ENCODE measurements at places on chromosomes 6 and 20. TPM values are rescaled to one million over a fixed set of nuclear protein-coding genes. Genes with fewer than 3 reads are reported as not detected.

GRCh38 chr6:73565767-73566485, 45.1 kb upstream of the EEF1A1 start:
- DNase-seq: no peak

GRCh38 chr6:45420909-45421708, 43.4 kb upstream of the SUPT3H start:
- no peak for DNase-seq

Gene ACTL10
- total RNA-seq: 1.2 TPM

Gene COL21A1
- total RNA-seq: 5.7 TPM

DNA sequence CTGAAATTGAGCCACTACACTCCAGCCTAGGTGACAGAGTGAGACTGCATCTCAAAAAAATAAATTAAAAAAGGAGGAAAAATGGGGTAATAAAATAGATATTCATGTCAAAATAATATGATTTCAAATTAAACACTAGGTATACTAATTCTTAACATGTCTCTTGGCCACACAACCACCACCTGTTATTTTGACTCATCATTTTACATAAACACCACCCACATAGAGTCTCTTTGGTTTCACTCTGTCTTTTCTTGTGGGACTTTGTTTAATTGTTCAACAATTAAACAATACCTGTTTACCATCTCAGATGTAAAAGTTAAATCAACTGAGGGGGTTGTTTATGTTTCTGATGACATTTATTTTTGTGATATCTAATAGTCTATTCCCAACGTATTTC, 476.8 kb upstream of the ADGRB3 start:
- no peak for DNase-seq

- no peak for DNase-seq
Observed at GRCh38 chr6:9999796-10000195, 415.1 kb downstream of the TFAP2A start.

DNA sequence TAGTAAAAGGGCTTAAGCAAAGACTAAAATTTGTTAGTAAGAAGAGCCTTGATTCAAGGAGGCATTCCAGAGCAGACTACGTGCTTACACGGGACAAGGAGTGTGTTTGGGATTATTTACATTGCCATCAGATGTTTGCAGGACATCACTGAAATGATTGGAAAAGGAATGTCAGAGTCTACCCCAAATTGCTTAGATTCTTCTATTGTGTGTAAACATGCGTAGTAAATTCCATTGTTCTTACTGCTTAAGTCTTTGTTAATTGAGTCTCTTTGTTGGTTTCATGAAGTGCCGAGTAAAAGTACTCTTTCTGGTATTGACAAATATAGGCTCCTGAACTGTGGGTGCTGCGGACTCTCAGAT, 60.5 kb downstream of the CD83 start:
- DNase-seq: no peak

GRCh38 chr20:36974660-36975059, 23.2 kb upstream of the SAMHD1 start:
- no peak for DNase-seq

DNA sequence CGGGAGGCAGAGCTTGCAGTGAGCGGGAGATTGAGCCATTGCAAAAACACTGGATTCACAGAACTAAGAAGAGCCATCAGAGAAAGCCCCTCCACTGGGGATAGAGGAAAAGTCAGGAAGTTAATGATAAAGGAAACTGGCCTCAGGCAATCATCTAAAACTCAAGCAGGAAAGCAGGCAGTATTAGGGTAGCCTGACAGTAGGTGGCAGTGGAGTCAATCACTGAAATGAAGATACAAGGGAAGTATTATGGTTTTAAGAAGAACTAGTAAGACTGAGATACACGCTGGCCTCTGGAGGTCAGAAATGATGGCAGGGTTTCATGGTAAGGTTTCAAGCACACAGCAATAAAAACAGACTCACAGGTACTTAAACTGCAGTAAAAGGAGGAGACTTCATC, 578.3 kb downstream of the HACE1 start:
- no peak for DNase-seq

Gene EDN1
- 1.0 TPM for total RNA-seq

Gene BPIFB4
- 0.05 TPM for total RNA-seq

DNA sequence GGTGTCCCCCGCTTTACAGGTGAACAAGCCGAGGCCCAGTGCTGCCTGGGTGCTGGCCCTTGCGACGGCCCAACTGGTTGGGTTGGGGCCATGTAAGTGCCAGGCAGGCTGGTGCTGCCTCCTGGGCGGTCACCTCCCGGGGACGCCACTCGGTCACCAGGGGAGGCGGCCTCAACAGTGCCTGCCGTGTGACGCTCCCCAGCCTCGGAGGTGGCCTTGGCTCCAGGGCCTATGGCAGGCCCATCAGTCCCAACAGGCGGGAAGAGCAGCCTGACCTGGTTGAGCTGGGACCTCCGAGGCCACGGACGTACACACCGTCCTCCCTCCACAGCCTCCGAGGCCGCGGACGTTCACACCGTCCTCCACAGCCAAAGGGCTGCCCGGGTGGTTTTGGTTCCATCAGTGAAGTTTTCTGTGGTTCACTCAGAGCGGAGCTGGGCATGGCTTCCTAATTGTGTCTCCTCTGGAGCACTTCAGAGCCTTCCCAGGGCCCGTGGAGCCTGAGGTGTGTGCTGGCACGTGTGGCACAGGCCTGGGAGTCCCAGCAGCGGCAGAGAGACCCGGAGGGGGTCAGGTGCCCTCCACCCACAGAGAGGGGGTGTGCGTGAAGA, 19.3 kb upstream of the SLCO4A1 start:
- DNase-seq: no peak

DNA sequence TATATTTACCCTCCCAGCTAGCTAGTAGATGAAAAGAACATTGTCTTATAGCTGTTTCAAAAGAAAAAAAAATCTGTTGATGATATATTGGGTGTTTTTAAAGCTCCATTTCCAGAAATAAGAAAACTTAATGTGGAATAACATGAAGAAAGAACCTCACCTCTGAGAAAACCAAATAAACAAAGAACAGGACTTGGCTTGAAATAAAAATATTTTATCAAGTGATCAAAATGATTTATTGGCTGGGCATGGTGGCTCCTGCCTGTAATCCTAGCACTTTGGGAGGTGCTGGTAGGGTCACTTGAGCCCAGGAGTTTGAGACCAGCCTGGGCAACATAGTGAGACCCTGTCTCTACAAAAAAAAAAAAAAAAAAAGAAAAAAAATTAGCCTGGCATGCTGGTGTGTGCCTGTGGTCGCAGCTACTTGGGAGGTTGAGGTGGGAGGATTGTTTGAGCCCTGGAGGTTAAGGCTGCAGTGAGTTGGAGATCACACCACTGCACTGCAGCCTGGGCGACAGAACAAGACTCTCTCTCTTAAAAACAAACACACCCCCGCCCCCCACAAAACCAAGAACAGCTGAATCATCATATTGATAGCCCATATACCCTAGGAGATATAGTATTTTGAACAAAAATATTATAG, 7.9 kb downstream of the RNF24 start:
- no peak for DNase-seq

DNA sequence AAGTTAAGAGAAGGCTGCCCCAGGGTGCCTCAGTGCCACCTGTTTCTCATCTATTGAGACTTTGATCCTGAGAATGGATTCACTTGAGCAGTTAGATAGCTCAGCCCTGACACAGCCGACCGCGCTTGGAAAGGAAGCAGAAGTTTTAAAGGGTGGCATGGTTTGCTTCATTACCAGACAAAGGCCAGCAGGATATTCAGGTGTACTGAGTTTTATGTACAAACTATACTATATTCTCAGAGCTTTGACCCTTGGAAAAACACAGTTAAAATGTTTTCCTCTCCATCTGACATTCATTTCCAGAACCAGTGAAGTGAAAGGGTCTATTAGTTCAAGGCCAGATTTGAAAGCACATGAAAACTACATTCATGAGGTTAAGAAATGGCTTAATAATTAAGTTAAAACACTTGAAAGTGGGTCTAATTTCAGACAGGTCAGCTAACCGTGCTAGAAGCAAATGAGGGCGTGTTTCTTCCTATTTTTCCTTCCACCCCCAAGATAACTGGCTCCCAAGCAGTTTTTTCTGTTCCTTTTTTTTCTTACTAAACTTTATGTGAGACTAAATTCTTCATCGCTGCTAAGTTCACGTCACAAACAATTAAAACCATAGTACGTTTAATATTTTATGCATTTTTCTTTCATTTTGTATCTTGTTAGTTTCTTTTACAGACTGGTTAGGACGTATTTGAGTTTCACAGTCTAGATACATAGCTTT, 385.3 kb upstream of the SOX4 start:
- no peak for DNase-seq

DNA sequence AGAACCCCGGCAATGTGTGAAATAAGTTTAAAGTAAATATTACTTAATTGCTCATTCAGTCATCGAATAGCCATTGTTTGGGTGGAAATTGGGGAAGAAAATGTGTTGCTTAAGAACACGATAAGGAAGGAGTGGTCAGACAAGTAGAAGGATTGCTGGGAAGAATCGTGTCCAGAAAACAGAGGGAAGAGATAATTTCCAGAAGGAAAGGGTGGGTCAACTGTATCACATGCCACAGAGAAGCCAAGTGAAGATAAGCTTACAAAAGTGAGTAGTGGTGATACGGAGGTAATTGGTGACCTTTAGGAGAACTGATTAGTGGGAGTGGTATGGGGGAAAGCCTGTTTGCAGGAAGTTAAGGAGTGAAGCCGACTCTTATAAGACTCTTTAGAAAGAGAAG, 306.2 kb downstream of the SOX4 start:
- no peak for DNase-seq

DNA sequence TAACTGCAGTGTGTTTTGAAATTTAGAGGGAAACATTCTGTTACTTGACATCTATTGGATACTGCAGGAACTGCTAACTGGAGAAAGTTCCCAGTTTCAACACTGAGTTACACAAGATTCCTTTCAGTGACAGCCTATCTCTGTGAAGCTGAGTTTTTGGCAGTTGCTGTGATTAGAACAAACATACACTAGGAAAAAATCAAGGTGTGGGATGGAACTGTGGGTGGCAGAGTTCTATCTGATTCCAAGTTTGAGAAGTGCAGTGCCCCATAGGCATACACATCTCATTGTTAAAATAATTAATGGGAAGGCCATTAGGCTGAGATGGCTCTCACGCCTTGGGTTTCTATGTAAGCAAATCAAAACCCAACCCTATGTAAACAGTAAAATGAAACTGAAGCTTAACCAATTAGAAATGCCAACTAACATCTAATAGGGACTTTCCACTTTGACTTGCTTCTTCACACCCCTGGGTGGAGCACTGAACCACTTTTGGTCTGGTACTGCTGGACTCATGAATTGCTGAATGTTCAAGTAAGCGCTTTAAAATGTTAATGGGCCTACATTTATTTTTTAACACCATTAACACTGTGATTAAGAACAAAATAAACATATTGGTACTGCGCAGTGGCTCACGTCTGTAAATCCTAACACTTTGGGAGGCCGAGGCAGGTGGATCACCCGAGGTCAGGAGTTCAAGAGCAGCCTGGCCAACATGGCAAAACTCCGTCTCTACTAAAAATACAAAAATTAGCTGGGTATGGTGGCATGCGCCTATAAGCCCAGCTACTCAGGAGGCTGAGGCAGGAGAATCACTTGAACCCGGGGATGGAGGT, 55.2 kb upstream of the TBC1D7 start:
- no peak for DNase-seq

DNA sequence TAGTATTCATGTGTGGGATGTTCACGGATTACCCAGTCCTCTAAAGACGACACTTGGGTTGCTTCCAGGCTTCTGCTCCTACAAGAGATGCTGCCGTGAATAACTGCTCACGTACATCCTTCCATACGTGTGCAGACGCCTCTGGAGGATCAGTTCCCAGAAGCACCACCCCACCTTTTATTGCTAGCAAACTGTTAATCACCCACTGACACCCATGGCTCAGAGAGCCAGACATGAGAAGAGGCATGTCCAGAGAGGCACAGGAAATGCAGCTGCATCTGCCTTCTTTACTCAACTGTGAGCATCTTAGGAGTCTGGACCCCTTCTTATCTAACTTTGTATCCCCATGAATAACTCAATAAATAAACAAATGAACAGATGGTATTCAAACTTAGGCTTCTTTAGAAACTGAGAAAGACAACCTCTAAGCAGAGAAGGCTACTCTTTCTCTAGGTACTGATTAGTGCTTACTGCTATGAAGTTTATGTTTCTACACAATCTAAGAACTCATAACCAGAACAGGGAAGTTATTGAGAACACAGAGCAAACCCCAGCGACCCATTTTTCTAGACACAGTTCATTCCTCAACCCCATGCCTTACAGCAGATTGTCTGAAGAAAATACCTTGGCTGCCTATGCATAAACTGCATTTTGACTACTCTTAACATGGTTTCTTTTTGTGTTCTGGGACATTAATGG, 228.7 kb upstream of the RREB1 start:
- no peak for DNase-seq

Gene CRISP2
- 0.05 TPM for total RNA-seq

Gene LAMA5
- total RNA-seq: 12.8 TPM

DNA sequence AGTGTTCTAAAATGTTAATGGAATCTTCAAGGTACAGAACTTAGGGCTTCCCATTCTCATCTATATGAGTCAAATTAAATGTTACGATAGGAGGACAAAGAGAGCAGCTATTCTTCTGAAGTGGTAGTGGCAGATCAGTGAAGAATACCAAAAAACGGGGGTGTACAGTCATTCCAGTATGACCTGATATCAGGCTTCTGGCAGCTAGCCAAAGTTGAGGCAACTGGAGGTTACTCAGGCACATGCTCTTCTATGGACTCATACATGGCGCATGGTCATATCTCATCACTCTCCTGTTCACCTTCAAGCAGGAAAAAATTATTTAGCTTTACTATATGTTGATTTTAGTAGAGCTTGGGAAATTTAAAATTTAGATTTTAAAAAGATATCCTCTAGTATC, 1608.8 kb downstream of the GRIK2 start:
- no peak for DNase-seq

DNA sequence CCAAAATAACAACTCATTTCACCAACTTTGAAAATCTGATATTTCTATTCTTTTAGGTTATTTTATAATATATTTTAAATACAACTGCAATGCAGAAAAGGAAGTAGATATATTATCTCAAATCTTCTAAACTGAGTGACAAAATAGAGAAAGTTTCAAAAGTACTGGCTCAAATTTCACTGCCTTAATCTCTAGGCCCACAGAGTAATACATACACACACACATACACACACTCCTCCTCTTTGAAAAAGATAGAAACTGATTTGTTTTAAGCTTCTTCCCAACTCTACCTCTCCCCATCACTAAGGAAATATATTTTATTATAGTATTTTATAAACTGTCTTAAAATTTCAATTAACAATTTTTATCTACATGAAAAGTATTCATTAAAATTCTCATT, 36.2 kb downstream of the ARHGAP18 start:
- DNase-seq: no peak

Data from thymus (tissue), 14 donors.